Esophagus mucosa (tissue), 1 donor: ENCODE measurements at places on chromosomes 2 and 18. TPM values are rescaled to one million over a fixed set of nuclear protein-coding genes. Genes with fewer than 3 reads are reported as not detected.

Gene SERPINB13
- 281 TPM for total RNA-seq

Gene GDF7
- total RNA-seq = 0.32 TPM

Gene CDCA7
- 14.5 TPM for total RNA-seq

DNA sequence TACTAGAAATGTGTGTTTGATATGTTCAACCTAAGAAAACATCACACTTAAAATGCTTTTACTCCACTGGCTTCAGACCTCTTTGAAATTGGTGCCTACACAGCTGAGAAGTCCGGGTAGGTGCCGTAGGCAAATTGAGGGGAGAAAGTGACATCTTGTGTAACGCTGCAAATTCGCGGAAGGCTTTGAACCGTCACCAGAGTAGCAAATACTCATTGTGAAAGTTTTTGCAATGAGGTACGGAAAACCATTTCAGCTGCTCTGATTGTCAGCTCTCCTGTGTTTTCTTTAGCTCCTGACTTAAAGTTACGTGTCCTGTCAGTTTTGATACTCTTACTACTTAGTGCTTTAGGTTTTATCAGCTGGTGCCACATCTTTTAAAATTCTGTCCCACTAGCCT is 224.5 kb downstream of the FAM210A start:
- no peak for ATAC-seq

DNA sequence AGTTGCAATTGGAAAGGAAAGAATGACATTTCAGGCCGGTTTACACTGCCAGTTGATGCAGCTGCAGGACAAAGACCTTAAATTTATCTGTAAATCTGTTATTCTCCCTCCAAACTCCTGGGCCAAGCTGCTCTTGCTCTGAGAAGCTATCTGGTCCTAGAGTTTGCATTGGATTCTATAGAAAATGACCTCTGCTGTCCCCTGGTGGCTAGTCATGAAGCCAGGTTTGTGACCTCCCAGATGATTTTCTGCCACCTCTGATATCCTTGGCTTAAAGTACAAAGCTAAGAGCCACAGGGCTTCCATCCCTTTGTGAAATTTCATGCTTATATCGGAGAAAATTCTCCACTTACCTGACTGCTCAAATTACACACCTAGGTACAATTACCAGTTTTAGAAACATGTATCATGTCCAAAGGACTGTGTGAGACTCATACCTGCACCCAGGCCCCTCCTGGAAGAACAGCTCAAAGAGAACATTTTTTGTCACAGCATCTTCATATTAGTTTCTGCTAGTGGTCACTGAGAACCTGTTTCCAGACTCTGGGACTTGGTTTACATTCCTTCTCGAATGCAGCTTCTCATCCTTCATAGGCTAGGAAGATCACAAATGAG is 28.9 kb upstream of the IER3IP1 start:
- ATAC-seq = peak; percentile 48

DNA sequence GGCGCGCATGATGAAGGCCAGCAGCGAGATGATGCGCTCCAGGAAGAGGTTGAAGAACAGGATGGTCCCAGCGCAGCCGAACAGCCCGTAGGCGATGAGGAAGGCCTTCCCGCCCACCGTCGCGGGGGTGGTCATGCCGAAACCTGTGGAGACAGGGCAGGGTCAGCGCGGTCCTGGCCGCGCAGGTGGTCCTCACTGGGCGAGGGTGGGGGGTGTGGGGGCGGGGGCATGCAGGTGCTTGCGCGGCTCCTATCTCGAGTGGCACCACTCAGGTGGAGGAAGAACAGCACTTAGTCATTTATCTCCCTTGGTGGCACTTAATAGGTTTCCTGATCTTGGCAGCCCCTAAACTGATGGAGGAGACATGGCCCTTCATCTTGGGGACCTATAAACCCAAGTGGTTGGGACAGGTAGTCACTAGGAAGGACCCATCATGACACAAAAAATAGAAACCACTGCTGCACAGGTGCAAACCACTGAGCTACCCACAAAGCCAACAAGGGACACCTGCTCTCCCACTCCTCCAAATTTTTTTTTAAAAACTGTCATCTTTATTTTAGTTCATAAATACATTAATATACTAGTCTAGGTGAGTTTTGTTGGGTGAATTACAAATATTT is 118.8 kb downstream of the MSH2 start:
- no peak for ATAC-seq

- no peak for ATAC-seq
Measured at GRCh38 chr2:240760121-240760520, 59.9 kb downstream of the KIF1A start.

DNA sequence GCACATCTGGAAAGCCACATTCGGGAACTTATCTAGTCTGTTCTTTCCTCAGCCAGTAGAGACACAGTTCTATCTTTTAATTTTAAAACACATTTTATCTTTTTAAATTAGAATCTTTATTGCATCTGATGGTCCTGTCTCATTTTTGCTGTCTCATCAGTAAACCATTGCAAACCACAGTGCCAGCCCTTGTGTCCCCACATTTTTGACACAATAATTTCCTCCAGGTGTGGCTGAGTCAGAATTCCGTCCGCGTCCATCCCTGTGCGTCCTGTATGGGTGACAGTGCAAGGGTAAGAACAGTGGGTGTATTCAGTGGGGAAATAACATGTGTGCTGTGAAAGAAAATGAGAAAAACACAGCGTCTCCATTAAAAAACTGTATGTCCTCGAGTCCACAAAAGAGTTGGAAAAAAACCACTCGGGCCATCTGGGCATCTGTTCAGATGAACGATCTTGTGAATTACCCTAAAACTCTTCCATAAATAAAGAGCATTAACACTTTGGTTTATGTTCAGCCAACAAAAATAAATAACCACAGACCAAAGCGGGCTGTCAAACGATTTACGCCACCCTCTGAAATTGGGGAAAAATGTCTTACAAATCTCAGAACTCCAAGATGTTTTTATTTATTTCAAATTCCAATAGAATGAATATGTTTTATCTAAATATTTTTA is 137.3 kb downstream of the ZNF516 start:
- no peak for ATAC-seq

- ATAC-seq = no peak
Measured at GRCh38 chr2:64918220-64918886, 70.8 kb upstream of the SLC1A4 start.

DNA sequence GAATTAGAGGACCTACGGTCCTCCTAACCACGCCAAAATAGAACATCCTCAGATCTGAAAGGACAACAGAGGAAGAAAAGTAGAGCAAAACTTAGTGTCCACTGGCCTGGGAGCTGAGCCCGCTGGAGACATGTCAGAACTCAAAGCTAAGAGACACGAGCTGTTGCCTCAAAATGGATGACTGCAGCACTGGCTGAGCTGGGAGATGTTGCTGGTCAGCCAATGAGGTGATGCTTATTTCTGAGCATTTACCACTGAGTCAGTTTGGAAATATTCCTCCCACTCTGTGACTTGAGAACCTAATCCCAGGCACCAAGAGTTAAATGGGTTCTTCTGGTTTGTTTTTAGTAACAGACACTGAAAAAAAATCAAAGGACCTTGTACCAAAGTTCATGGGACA is 32.6 kb downstream of the FBXO15 start:
- no peak for ATAC-seq

- no peak for ATAC-seq
Measured at GRCh38 chr2:229237270-229237669, 33.8 kb downstream of the PID1 start.

- peak; percentile 81 for ATAC-seq
Measured at GRCh38 chr2:130836501-130837174, at the start of gene ARHGEF4. Gene ARHGEF4 (plus strand): TSS chr2:130836914. CDS start chr2:130836954, 40 bp downstream.

DNA sequence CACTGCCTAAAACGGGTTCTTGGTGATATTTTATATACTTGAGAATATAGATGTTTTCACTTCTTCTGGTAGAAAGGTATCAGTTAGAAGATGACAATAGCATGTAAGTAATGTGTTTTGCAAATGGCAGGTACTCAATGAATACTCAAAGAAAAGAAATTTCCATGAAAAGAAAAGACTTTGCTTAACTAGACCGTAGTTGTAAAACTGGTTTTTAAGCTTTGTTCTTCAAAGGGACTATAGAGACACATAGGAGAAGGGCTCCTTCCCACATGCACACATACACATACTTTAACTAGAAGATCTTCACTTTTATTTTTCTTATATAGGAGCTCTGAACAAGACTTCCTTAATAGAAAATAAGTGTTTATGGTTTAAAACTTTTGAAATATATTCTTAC is 215.3 kb upstream of the RND3 start:
- ATAC-seq = no peak

DNA sequence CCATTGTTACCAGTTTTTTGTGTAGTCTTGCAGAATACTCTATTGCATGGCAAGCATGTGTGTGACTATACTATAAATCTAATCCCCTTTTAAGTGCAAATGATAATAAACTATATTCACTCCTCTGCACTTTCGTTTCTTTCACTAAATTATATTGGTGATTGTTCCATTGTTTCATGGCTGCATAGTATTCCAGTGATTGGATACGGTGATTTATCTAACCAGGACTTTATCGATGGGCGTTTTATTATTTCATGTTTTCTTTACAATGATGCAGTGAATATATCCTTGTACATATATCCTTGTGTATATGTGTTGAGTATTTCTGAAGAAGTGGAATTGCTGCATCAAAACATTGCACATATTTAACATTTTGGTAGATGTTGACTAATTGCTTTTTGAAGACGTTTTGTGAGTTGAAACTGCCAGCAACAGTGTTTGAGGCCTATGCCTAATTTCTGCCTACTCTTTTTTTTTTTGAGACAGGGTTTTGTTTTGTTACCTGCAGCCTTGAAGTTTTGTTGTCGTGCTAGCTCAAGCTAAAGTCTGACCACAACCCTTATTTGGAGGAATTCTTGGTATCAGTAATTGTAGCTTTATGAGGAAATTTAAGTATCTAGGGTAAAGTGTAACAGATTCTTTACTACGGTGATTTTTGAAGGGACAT is 2.7 kb downstream of the MIB1 start:
- no peak for ATAC-seq

DNA sequence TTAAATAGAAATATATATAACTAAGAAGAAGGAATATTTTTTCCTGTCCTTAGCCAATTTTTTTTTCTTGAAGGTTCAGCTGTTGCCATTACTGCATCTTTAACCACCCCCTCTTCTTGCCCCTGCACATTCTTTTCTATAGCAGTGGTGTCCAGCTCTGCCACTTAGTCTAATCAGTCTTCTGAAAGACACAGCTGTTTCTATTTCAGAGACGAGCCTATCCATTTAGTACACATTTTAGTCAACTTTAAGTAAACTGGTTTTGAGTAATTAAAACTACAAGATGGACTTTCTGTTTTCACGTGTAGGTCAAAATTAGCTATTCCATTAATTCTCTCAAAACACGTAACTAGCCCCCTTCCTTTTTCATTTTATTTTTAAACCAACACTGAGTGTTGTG is 21.0 kb downstream of the SPOPL start:
- no peak for ATAC-seq

DNA sequence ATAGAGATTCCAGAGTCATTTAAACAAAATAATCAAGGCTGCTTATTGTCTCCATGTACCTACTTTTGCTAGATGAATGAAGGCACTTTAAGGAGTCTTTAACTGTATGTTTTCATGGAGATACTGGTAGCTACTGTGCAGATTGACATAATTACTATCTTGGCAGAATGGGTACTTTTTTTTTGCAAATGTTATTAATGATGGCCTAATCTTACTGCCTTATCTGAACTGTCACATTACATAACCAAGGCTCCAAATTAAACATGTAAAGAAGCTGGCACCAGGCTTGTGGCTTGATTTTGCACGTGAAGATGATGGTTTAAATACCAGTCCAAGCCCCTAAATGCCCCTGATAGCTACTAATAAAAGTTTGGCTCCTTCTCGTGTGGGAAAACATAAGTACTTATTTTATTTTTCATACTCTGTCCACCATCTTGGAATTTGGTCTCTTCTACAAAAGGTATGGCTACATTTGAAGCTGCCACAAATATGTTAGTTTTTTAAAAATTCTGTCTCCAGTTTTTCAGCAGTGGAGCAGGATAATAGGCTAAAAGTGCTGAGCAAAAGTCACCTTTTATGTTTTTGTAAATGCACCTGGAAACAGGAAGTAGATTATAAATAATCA is 4.1 kb downstream of the TRIB2 start:
- no peak for ATAC-seq

DNA sequence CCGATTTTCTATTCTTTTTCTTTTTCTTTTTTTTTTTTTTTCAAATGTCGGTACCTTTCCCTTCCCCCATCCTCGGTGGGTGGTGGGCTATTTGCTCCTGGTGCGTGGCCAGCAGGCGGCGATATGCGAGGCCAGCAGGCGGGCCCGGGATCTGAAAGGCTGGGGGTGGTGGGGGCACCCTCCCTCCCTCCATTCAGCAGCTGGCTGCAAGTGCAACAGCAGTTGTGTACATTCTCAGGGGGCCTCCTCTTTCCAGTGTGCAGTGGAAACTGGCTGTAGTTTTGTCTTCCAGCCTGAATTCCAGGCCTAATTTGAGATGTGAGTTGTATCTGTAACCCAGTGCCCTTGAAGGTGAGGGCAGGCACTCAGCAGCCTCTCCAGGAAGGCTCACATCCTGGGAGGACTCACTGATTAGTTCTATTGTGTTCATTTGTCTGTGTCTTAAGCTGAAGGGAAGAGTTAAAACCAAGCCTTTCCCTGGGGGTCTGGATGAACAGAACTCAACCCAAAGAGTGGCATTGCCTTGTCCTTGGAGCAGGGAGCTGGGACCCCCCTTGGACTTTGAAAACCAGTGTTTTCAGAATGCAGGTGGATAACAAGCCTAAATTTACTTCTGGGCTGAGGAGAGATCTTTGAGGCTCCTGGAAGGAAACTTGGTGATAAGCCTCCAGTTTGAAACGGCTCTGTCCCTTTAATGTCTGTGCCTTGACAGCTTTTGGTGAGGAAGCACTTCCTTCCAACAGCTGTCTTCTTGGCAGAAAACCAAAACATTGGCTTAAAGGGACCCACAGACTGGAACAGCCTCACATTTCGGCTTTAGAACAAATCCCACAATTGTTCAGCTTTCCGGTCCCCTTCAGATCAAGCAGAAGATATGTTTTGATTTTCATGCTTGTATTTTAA is 3.3 kb downstream of the MYCN start:
- no peak for ATAC-seq

DNA sequence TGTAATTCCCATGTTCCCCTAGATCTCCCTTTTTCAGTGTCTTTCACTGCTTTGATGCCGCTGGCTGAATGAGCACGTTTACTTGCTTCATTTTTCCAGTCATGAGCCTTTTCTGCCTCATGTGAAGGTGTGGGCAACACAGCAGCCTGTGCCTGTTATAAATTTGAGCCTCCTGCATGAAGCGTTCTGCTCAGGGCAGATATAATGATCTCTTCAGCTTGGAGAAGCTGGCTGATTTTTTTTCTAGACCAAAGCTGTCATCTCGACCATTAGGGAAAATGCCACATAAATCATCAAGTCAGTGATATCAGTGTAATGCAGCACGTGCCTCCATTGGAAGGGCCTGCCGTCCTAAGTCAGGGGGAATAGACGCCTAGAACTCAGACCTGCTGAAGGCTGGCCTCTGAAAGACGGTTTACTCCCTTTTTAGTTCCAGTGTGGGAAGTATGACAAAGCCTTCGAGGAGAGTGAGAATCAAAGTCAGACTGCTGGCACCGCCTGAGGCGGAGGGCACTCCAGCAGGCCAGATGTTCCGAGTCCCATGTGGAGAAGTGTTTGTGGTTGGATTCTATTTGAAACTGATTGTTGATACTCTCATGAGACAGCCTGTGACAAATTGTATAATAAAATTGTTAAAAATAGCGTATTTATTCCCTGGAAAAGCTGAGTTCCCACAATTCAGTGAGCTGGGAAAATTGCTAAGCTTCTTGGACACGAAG is 196.5 kb downstream of the MYO1B start:
- no peak for ATAC-seq
